Suprapubic skin (tissue), 4 donors: ENCODE measurements at places on chromosomes 4 and X.

- DNase-seq = no peak
These were observed 71.1 kb upstream of the SCOC start for GRCh38 chr4:140302151-140302859.

- DNase-seq = no peak
These were observed 99.0 kb downstream of the STIM2 start for GRCh38 chr4:26959654-26960047.

GRCh38 chrX:141879616-141880015 lies 24.1 kb upstream of the MAGEC1 start:
- no peak for DNase-seq

GRCh38 chrX:120672841-120673530 lies 43.1 kb upstream of the C1GALT1C1 start:
- no peak for DNase-seq

DNA sequence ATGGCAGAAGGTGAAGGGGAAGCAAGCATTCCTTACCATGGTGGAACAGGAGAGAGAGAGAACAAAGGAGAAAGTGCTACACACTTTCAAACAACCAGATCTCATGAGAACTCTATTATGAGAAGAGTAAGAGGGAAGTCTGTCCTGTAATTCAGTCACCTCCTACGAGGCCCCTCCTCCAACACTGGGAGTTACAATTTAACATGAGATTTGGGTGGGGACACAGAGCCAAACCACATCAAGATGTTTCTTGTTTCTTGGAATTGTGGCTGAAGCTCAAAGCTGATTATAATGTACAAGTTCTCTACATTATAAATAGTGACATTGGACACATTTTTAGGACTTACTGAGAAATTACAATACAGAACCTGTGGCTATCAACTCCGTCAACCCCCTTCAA lies 29.5 kb upstream of the TAPT1 start:
- DNase-seq = no peak

GRCh38 chr4:44756559-44756958 lies 30.2 kb upstream of the GNPDA2 start:
- no peak for DNase-seq

- no peak for DNase-seq
These were observed 1.2 kb downstream of the CXCL2 start for GRCh38 chr4:74097631-74098426.

DNA sequence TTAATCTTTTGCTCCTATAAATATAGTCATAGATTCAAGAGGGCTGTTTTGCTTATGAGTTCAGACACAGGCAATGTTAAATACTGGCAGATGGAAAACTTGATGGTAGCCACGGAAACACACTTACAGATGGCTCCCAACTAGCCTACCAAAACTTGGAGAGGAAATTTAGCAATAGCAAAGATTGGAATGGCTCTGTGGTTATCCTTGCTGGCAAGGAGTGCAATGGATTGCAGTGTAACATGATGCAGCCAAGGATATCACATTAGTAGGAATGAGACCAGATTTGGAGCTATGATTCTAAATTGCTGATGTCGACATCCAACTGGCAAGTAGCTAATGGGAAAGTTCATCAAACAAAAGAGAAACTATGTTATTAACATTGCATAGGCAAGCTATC lies 791.0 kb upstream of the DIAPH2 start:
- no peak for DNase-seq
